ENCODE measurements at places on chromosomes 3 and 15.
A peak's percentile ranks its signal among the peaks of the same experiment; 100 is the strongest.

GRCh38 chr3:192917028-192917403, 640 bp downstream of the MB21D2 start:
- peak; percentile 80 for DNase-seq

DNA sequence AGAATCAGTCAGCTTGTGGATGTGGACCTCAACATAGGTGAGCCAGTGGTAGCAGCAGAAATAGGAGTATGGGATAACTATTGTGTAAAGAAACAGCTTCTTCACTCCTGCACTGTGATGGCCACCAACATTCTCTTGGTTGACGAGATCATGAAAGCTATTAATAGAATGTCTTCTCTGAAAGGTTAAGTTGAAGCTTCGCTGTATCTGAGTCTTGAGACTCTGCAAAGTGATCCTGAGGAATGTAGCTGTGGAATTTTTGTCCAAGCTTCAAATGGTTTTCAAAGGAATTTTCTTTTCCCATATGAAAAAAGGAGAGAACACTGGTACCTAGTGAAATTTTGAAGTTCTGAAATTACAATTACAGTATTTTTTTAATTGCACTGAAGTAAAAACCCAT, 146.3 kb downstream of the GMNC start:
- DNase-seq: no peak

- no peak for DNase-seq
Observed at GRCh38 chr3:160886421-160886820, 130.4 kb downstream of the PPM1L start.

DNA sequence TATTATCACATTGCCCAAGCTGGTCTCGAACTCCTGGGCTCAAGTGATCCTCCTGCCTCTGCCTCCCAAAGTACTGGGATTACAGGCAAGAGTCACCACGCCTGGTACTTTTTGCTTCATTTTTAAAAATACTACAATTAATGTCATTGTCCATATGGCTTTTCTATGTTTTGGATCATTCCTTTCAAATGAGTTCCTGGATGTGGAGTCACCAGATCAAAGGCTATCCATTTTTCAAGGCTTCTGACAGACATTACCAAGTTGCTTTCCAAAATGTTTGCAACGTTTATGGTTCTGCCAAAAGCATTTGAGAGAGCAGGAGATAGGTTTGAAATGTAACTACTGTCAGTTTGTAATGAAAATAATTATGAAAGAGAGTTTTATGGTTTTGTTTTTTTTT, 34.2 kb upstream of the BCL2L10 start:
- DNase-seq: no peak

GRCh38 chr3:124663690-124664089, 66.6 kb upstream of the UMPS start:
- DNase-seq: no peak

DNA sequence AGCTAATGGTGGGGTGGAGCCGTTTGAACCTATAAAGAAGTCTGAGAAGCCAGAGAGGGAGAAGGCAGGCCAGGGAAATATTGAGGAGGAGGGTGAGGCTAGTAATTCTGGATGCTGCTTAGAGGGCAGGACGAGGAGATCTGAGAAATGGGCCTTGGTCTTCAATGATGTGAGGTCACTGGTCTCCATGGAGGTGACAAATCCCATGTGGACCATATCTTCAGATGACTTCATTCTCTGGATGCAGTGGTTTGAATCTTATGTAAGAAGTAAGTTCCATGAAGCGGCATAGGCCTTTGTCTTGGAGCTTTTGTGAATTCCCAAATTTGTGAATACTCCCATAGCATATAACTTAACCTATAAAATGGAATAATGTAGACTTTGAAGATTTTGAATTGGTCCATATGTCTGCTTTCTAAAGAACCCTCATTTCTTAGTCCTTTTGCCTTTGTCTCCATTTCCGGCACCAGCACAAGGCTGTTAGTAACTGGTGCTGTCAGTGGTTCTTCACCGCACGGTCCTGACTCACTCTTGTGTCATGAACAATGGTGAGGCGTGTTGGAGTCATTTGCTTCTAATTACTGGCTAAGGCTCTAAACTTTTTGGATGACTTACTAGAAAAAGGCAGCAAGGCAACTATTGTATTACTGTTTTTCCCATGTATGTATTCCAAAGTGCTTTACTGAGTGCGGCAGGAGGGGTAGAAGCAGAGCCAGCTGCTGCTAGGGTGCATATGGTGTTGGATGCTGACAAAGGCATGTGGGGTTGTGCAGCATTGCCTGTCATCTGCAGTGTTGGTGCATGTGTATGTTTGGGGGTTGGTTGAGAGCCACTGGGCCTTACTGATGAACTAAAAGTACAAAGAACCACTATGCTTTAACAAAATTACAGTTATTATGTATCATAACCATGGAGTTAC, 279.3 kb upstream of the C2CD4B start:
- no peak for DNase-seq

GRCh38 chr3:177824190-177824786, 627.0 kb upstream of the TBL1XR1 start:
- peak; percentile 70 for DNase-seq

DNA sequence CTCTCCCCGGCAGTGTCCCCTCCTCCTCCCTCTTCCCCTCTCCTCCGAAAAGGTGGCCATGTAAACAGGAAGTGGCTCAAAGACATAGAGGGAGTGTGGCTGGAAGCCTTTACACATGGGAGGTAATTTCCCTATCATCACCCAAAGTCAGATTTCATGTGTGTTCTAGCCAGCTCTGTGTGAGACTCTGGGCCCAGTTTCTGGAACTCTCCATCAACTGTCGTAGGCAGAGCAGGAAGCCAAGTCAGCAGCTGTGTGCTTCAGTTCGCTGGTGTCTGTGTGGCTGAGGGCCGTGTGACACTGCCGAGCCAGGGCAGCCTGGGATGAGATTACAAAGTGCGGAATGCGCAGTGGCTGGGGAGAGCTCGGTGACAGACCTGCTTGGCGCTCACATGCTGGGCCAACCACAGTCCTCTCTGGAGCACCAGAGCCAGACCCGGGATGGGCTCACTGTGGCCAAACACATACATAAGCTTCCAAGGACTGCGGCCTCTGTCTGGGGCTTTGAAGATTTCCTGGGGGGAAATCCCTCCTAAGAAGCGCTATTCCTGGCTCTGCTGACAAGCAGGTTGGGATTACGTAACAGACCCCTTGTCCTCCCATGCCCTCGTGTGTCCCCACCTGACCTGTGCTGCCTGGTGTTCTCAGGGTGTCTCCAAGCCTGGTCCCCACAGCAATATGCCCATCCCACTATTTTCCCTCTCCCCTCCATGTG, 50.7 kb downstream of the UMPS start:
- no peak for DNase-seq

DNA sequence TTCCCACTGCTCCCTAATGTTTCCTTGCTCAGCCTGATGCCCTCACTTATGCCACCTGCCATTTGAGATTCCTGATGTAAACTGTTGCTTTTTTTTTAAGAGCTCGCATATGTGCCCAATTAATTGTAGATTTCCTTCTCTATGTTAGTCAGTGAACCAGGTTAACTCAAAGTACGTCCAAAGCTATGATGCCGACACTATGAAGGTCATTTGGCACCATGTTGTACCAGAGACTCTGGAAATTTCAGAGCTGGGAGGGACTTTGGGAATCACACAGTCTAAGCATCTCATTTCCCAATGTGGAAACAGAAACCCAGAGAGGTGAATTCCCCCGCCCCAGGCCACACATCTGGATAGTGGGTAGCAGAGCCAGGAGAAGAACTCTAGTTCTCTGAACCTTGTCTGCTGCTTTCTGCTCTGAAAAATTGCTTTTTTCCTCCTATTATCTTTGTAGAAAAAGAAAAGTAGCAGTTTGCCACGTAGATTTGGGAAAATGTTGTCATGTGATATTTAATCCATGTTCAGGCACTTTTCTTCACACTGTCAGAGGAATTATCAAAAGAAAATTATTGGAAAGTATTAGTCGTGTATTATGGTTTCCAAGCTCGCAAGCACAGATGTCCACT, 38.5 kb upstream of the TNFAIP8L3 start:
- DNase-seq: no peak

GRCh38 chr15:41881550-41881919, 12.3 kb downstream of the SPTBN5 start:
- peak; percentile 33 for DNase-seq

DNA sequence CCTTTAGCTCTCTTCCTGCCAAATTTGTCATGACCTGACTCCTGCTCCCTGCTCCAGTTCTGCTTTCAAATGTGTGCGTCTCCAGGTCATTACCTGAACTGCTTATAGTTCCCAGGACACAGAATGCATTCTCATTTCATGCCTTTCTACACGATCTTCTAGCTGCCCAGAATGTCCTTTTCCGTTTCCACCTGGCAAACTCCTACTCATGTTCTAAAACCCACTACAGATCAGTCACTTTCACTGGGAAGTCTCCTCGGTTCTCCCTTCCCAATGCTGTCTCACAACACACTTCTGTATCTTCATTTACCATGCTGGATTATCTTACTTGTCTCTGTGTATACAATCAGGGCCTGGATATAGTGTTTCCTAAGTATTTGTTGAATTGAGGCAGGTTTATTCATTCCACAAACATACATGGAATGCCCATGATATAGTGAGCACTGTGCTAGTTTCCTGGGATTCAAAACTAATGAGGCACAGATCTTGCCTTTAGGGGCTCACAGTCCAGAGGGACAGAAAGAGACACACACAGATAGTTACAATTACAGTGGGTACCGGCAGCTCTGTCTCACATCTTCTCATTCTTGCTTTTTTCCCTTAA, 1.6 kb upstream of the NOX5 start:
- DNase-seq: no peak

DNA sequence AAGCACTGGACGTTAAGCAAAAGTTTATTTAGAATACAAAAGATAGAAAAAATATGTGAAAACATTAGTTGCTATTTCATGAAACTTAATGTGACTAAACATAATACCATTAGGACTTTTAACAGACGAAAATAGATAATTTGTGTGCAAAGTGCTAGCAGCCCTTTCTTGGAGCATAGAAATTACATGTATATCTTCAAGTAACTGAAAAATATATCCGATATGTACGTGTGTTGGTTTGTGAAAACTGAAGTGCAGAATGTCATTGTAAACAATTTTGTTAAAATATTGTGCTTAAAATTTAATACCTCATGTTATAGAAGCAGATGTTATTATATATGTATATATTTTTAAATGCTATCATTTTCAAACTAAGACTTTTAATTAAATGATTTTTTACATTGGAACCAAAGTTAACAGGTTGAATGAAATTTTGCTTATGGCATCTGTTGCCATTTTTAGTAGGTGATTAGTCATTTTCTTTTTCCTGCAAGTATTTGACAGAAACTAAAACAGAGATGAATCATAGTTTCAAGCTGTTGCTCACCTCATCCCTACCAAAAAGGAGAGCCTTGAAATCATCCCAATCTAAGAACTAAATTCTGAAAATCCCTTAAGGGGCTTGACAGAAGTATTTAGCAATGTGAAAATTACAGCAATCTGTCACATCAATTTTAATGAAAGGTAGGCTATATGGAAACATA, 334.8 kb downstream of the NAALADL2 start:
- DNase-seq: no peak

DNA sequence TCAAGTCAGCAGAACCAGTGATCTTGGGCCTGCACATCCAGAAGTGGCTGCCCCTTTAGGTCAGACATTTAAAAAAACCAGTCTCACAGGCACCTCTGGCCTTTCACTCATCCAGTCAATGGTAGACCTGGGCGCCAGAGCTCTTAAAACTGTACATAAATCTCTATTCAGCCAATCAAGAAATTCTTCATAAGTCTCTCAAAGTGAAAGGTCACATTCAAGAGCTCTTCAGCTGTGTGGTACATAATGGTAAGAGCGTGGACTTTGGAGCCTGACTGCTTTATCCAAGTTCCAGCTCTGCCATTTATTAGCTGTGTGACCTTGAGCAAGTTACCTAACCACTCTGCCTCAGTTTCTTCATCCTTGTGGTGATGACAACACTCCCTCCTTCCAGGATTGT, 22.3 kb upstream of the MORF4L1 start:
- no peak for DNase-seq

- no peak for DNase-seq
Observed at GRCh38 chr15:83475551-83475950, 28.4 kb downstream of the SH3GL3 start.

- no peak for DNase-seq
Observed at GRCh38 chr15:29456964-29457363, 187.3 kb upstream of the NSMCE3 start.

- no peak for DNase-seq
Observed at GRCh38 chr3:64467255-64467944, 220.4 kb downstream of the ADAMTS9 start.

- no peak for DNase-seq
Observed at GRCh38 chr3:123412811-123413604, 35.9 kb downstream of the ADCY5 start.

DNA sequence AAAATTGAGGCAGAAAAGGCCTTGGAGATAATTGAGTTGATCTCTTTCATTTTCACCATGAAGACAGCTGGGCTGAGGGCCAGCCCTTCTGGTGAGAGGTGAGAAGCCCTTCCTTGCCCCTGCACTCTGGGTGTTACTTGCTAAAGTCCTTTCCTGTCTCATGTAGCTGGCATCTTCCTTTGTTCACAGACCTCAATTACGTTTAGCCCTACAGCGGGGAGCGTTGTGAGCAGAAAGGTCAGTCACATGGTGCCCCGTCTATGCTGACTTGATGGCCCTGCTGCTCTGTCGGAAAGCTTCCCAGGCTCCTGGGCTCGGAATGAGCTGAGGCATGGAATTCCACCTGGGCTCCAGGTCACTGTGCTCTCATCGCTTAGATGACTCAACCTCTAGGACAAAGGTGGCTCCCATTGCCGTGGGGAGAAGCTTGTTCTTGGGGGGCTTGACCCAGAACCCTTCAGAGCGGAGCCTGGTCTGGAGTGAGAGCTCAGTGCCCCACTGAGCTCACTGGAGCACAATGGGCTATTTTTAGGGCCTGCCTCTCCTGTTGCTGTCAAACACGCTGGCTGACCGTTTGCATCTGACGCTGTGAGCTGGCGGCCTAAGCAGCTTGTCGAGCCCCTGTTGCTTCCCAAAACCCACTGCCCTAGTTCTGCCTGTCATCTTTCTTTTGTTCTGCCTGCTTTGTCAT, 47.0 kb downstream of the RPLP1 start:
- DNase-seq: no peak

DNA sequence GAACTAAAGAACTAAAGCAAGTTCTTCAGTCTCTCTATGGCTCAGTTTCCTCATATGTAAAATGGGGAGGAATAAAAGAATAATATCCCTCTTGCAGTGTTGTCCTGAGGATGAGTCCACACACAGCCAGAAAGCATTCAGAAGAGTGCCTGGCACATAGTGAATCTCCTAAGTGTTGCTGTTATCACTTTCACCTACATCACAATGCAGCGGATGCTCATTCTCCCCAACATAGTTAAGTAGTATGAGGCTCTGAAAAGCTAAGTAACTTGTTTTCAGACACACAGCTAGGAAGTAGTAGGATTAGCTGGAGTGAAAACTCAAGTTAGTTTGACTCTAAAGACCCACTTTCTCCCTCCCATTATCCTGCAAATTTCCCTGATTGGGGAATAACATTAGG, 9.1 kb upstream of the USP3 start:
- DNase-seq: no peak

Data from HT-29 (cell line).